ENCODE measurements at places on chromosomes 11 and 22.

GRCh38 chr11:78223320-78223954, 34.7 kb downstream of the USP35 start:
- no peak for DNase-seq

DNA sequence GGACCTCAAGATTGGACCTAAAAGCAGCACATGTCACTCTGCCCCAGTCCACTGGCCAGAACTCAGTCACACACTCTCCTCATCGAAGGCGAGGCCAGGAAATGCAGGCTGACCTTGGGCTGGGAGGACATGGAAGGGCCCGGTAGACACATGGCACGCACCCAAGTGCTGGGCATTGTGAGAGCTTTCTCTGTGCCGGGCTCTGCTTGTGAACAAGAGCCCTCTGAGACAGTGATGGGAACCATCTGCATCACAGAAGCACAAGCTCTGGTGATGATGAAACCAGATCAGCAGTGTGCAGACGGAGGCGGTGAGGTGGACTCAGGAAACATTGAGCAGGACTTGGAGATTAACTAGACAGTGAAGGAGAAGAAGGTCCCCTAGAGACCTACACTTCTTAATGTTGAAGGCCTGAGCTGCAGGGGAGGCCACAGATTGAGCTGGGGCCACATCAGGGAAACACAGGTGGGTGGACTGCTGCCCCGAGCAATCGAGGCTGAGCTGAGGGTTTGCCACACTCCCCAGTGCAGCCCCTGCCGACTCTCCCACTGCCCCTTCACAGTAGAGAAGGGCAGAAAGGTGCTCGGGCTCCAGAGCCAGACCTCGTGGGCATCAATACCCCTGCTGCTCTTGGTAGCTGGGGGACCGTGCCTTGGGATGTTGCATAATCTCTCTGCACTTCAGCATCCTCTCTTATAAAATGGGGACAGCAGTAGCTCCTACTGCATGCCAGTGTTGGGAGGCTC, 1460.5 kb downstream of the TBC1D22A start:
- no peak for DNase-seq

DNA sequence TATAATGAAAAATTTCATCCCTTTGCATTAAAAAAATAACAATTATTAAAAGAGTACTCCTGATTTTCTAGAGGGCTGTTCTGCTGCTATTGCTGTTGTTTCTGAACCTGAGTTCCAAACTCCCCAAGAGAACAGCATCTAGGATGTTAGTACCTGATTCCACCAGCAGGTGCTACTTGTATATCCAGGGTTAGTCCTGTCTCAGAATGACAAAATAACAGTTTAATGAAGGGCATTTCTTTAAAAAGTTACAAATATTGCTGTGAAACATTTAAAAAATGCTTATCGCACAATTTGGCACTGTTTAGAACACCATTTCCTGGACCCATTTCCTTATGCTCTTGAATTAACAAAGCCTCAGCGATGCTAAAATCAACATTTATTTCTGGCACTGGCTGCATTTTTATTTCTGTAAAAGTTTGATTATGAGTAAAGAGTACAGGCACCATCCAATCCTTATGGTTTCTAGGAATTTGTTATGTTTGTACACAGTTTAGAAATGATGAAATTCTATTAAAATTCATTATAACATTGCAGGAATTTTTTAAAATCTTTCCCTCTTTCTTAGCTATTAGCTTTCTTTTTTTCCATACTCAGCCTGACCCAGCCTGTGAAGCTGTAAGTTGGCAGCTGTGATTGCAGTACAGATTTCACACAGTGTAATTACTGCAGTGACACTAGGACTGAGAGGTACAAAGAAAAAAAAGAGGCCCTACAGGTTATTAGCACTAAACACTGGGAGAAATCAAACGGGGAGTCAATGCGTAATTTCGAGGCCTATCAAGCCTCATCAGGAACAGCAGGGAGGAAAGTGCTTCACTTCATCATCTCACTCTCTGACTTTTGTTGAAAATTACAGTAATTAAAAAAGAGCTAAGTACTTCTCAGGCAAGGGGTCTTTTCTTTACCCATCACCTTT, 208.8 kb downstream of the DCDC1 start:
- DNase-seq, result no peak

DNA sequence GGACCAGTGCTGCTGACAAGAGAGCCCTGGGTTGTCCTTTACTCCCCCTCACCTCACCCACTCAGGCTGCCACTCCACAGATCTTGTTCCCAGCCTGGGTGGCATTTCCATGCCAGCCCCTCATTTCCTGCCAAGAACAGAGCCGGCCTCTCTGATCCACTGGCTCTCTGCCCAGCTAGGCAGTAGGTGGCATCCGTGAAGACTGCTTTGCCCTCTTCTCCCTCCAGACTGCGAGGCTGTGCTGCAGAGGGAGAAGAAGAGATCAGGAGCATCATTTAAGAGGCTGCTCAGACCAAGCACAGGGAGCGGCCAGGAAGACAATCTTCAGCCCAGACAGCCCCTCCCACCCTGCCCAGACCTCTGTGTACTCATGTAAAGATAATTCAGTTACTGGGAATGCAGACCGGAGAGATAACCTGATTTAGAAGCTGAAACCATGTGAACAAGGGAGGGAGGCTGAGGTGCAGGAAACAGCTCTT, 126.9 kb upstream of the NCAM1 start:
- DNase-seq, result no peak

GRCh38 chr11:134486106-134486505, 74.1 kb upstream of the B3GAT1 start:
- DNase-seq, result no peak

DNA sequence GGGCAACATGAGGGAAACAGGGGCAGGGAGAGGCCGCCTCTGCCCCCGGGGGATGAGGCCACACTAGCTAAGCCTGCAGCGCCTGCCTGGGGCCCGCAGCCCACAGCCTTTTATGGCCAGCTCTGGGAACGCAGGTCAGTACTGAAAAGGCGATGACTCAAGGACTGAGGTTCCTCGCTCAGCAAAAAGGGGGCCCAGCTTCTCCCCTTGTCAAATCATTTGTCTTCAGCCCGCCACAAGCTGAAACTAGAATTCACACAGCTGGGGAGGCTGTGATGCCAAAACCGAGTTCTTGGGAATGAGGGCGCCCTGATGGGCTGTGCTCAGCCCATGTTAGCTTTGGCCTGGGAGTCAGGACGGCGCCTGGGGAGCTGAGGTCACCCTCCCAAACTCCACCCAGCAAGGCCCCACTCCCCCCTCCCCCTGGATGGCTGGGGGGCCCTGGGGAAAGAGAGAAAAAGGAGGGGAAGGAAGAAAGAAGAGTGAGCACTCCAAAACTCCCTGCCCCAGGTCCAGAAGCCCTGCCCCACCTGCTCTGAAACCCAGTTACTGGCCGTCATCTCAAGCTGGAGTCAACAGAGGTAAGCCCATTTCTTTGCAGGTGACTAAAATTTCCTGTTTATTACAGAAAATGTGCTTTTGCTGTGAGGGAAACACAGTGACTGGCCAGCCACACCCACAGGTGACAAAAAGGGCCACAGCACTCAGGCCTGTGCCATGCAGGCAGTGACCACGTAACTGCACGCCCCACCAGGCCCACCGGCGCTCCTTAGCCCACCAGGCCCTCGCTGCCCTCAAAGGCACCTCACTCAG, 13.7 kb downstream of the EHD1 start:
- no peak for DNase-seq

DNA sequence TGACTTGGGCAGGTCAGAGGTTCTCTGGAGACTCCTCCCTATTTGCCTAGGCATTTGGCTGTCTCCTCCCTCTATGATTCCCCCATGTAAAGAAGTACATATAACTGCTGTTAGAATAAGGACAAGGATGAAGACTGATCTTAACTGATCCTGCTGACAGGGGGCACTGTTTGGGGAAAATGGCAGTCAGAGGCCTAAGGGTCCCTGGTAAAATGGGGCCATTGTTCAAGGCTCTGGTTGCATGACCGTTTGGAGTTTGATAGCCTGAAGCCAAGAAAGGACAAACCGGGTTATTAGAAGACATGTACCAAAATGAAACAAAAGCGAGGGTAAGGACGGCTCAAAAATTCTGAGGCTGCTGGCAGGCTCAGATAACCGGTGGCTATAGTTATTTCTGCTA, 712.2 kb downstream of the NTM start:
- DNase-seq, result no peak

DNA sequence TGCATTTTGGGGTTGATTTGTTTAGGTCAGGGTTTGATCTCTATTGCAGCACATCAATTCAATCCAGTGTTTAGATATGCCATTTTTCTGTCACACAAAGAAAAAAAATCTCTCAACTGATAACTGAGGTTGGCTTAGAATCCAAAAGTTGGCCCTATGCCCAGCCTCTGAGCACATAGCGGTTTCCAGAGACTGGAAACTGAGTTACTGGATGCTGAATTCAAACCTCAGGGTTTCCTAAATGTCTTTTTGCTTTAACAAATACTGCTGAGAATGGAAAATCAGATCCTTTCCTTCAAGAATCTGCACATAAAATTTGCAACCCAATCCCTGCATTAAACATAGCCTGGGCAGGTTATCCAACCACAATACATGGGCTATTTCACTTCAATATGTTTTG, 4.0 kb downstream of the P4HA3 start:
- DNase-seq, result no peak

DNA sequence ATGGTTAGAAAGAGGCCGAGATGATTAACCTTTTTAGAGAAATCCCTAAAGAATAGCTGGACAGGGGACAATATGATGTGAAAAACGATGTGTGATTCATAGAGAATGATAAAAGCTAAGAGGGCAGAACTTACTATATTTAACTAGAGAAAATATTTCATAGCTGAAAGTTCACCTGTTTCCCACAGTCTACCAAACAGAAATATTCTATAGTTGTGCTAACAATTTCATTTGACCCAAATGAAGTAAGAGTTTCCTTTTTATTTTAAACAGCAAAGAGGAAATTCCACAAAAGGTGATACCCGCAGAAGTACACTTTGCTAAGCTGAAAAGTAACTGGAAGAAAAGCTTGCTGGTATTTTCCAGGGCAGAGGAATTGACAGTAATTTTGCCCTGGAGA, 26.7 kb downstream of the ALKBH8 start:
- DNase-seq, result no peak

DNA sequence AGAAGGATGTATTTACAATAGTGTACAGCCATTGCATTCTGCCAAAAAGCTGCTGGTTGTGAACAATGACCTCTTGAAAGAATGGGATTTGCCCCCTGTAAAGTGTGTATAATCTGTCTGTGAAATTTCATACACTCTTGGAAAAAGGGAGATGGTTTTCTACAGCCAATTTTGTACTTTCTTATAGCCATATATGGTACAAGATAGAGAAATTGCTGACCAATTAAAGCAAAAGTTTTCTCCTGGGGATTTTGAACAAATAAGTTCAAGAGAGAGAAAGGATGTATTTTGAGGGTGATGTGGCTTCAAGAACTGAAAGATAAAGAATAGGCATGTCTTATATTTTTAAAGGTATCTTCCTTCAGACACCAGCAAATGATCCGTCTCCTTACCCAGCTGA, 211.0 kb downstream of the NAV2 start:
- DNase-seq, result no peak

DNA sequence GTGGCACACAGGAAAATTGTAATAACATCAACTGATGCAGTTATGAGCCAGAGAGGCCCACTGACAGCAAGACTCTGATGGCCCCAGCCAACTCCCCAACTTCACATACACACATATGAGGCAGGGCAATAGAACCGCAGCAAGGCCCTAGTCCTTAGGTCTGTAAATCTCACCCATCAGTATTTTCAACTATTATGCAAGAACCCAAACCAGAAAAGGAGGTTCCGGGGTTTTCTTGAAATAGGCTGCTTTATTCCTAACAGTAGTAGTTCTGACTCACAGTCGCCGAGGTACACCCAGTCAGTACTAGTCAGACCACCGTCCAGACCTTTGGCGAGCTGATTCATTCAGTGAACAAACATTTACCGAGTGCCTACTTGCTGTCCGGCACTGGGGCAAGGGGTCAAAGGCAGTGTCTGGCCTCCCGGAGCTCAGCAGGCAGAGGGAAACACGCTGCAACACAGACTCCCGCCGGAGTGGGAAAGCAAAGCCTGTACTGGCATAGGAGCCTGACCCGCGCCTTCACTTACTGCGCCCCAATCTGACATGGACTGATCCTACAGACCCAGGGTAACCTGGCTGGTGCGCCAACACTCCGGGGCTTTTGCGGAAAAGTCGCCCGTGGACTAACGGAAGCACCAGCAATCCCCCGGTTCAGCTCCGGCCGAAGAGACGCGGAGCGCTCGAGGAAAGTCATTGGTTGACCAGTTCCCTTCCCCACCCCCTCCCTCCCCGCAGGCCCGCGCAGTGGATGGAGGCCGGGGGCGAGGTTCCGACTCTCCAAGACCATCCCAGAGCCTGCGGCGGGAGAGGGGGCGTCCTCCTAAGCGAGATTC, 1.3 kb downstream of the PLEKHA7 start:
- DNase-seq, result no peak

- no peak for DNase-seq
These were observed 170.8 kb downstream of the DDX10 start for GRCh38 chr11:108835624-108836023.

GRCh38 chr11:11230802-11231562, 122.1 kb downstream of the CSNK2A3 start:
- no peak for DNase-seq

GRCh38 chr11:73192272-73192671, 25.8 kb upstream of the P2RY2 start:
- no peak for DNase-seq

GRCh38 chr11:70627219-70627618, 228.9 kb downstream of the CTTN start:
- no peak for DNase-seq

DNA sequence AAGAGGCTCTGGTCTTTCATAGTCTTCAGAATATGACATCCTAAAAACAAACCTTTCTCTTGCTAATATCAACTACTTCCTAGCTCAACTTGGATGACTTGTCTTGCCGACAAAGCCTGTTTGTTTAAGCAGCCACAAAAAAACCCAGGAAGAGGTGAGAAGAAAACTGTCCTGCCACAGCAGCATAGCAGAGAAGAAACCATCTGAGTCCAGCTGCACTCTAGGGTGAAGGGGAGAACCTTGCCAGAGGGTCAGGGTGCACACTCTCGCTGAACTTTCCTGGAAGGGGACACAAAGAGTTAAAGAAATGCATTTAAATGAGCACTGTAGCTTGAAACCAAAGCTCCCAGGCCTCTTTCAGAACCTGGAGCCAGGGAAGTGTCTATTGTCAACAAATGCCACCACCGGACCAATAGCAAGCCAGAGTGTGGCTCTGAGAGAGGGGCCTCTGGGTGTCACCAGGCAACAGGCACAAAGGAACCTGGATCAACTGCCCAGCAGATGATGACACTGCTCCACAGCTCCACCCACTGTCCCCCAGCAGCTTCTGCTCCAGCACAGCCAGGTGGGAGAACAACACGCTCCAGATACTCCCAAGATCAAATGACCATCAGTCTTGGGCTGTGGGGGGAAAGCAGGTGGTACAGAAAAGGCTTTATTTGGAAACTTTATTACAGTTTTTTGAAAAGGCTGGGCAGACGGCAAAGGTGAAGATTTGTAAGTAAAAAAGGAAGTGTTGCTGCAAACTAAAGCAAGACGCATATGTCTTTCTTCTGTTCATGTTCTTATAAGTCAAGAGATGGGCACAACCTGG, 105.7 kb downstream of the RASSF10 start:
- no peak for DNase-seq

- DNase-seq, result no peak
These were observed 12.7 kb upstream of the FOLH1 start for GRCh38 chr11:49221112-49221511.

Measured in activated effector memory CD4-positive, alpha-beta T cell treated with Interleukin-2 at 50 U/mL for 16 hours (primary cell).